Pancreas (tissue), 10 donors: ENCODE measurements at places on chromosomes 3 and 15. TPM values are rescaled to one million over a fixed set of nuclear protein-coding genes. Genes with fewer than 3 reads are reported as not detected.

- DNase-seq, result no peak
Observed at GRCh38 chr3:47916696-47917095, 99.5 kb downstream of the MAP4 start.

DNA sequence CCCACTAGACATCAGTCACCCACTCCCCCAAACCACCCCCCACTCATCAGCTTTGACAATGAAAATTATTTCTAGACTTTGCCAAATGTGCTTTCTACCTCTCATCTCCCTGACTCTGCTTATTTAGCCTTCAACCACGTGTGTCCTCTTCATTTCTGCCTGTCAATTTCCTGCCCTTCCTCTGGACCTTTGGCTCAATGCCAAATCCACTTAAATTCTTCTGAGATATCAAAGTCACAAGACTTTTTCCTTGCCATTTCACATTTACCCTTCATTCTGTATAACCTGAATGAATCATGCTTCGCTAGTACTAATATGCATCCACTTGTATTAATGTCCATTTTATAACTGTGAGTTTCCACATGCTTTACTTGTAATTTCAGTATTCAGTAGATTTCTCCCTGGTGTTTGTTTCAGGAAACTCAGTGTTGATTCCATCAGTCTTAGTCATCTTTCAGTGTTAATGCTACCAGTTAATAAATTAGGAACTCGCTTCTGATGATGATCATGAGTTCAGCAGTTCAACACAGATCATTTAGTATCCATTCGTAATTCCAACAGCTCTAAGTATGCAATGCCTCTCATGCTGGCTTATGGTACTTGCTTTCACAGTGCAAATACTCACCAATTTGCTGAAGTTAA lies 128.2 kb upstream of the OSTN start:
- DNase-seq, result no peak

WDR93 gene
- 0.15 TPM for total RNA-seq

CHST13 gene
- total RNA-seq, result 0.18 TPM
